ENCODE measurements at places on chromosomes 4 and X. TPM values are rescaled to one million over a fixed set of nuclear protein-coding genes. Genes with fewer than 3 reads are reported as not detected.

- H3K36me3 ChIP-seq = no peaks in the 10 kb centered on the region
- peak within 1 kb of the TSS; percentile 67 for H3K4me3 ChIP-seq
- peak; percentile 31 for DNase-seq
- peak within 1 kb of the TSS; percentile 25 for H3K27ac ChIP-seq
- H3K4me1 ChIP-seq = peaks cover 9% of the 10 kb centered on the region
These were observed at the start of gene TBC1D1 for GRCh38 chr4:37890801-37891259. TBC1D1 (plus strand) TSS chr4:37891084; CDS start chr4:37902096, 11,012 bp downstream.

- no peak for DNase-seq
- H3K27ac ChIP-seq = no peak overlapping the region
- H3K4me3 ChIP-seq = no peak overlapping the region
- no peaks in the 10 kb centered on the region for H3K4me1 ChIP-seq
- no peaks in the 10 kb centered on the region for H3K27me3 ChIP-seq
- no peaks in the 10 kb centered on the region for H3K36me3 ChIP-seq
These were observed 178.7 kb downstream of the SLIT2 start for GRCh38 chr4:20430259-20430941.

TBC1D14 gene
- total RNA-seq = 77.7 TPM

TAPT1 gene
- total RNA-seq = 36.8 TPM

ADH7 gene
- not detected for total RNA-seq

DNA sequence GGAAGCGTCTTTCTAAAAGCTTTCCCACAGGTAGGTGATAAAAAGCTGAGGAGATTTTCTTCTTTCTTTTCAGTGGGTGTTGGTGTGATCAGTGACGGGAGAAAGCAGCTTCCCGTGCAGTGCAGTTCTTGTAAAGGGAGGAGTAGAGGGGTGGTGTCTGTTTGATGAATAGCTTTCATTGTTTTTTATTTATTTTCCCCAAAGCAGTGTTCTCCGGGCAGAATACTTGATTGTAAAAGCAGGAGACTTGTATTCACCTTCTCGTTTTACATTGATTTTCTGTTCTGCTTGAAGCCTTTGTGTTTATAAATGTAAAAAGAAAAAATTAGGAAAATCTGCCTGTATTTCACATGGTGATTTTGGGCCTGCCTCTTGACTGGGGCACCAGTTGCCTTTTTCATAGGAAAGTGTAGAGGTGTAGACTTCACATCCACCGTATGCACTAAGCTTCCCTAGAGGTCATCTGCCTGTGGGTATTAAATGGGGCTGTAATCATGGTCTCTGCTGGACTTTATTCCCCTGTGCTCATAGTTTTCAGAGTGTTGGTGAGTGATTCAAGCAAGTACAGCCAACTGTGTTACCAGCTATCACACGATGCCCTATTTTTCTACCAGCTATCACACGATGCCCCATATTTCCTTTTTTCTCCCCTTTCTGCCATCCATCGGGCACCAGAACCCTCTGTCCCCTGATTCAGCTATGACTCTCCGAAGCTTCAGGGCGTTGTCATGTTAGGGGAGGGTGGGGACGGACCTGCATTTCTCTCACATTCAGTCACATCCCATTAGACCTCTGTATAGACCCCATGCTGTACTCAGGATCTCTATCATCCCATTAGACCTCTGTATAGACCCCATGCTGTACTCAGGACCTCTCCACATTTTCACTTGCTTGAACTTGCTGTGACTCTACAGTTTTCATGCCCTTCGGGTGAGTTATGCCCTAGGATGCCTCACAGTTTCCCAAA lies 526.5 kb downstream of the TRIML1 start:
- DNase-seq = no peak
- H3K27me3 ChIP-seq = no peaks in the 10 kb centered on the region
- H3K36me3 ChIP-seq = no peaks in the 10 kb centered on the region

DNA sequence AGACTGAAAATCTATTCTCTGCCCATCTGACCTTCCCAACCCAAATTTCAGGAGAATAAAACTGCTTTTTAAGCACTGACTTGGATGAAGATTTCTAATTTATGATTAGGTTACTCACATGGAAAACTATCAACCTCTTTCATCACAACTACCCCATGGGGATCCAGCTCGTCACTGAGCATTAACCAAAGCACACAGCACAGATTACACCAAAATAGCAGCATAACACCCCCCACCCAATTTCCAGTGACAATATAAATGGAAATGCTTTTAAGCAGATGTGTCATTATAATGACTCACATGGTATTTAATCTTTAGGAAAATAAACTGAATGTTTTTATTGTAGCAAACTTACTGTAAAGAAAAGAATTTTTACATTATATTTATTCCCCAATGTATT lies 9.7 kb downstream of the SERTM2 start:
- H3K27me3 ChIP-seq = peaks cover 4% of the 10 kb centered on the region
- H3K4me1 ChIP-seq = no peaks in the 10 kb centered on the region
- no peak overlapping the region for H3K27ac ChIP-seq
- no peak overlapping the region for H3K4me3 ChIP-seq
